Stimulated activated naive B cell treated with anti-CD40 and anti-IgM and Interleukin-4, amounts not matched to agents 10 μg/mL and 1 μg/mL and 100 μg/mL, for 72 hours (primary cell): ENCODE measurements at places on chromosomes 6 and 20.

DNA sequence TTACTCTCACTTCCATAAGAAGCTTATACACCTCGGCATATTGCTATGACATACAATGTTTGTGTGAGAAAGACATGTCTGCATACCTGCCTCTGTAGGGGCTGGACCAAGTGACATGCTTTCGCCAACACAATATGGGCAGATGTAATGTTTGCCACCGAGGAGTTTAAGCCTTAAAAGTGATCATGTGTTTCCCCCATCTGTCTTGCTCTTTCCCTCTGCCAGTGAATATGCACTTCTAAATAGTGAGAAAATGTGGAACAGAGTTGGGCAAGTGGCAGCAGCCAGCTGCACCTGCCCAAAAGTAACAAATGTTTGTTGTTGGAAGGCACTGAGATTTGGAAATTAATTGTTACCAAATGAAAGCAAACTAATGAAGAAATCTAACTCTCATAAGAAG is 274.8 kb upstream of the BTBD3 start:
- no peak for DNase-seq

DNA sequence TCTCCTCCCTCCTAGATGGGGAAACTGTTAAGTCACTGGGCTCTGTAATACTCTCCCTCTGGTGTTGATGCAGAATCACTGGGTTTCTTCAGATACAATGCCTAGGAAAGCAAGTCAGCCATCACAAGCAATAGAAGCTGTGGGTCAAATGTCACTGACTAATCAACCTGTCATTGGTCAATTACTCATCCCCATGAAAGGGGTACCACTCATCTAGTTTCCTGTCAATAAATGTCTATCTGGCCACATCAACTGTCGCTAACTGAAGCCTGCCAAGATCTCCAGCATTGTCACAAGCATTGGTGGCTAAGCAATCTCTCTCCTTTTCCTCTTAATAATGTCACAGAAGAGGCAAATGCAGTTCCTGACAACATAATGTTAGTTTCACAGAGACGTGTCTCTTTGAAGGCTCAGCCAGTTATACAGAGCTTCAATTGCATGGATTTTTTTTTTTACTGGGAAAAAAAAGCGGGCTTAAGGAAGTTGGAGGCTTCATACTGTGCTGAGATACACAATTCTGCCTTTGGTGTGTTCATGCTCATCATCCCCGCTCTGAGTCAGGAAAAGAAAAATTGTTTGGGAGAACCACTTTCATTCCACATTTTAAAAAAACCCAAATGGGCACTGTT is 355.9 kb downstream of the BTBD9 start:
- DNase-seq, result no peak

- no peak for DNase-seq
Observed at GRCh38 chr6:36113703-36114102, 16.6 kb upstream of the MAPK13 start.

GRCh38 chr6:95866732-95867131 is 149.0 kb upstream of the FUT9 start:
- no peak for DNase-seq

DNA sequence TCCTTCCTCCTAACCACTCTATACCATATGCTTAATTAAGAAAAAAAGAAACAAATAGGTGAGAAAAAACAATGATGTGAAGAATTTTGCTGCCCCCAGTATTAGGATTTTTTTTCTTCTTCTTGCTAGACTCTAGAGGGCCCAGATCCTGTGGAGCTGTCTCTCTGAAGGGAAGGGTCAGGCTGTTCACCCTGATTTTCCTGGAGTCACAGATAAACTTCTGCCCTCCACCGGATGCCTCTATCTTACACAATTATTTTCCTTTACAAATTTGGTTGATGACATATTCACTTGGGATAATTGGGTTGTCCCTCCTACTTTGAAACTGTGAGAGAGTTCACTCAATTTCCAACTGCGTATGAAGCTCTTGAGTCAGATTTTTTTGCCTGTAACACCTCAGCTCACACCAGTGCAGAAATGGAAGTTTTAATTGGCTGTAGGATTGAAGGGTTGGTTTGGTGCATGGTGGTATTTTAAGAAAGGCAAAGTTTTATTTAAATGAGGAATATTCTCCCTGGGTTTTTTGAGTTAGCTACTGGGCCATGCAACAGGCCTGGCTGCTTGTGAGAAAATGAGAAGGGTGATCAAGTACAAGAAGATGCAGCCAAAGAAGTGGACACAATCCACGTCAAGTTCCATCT is 73.7 kb upstream of the ESR1 start:
- DNase-seq, result no peak

DNA sequence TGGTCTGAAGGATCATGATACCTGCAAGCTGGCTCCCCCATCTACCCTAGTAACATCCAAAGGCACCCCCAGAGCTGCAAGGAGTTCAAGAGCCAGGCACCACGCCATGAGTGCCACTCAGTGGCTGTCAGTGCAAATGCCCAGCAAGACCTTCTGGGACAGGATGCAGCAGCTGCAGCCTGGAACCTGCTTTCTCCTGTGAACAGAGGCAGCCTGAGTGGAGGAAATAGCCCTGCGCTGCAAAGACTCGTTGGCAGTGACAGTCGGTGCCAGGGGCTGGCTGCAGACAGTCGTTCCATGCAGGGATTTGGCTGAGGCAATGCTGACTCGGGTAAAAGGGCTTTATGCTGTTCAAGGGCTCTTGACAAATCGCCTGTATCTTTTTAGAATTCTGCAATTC is 15.7 kb upstream of the SSTR4 start:
- no peak for DNase-seq

DNA sequence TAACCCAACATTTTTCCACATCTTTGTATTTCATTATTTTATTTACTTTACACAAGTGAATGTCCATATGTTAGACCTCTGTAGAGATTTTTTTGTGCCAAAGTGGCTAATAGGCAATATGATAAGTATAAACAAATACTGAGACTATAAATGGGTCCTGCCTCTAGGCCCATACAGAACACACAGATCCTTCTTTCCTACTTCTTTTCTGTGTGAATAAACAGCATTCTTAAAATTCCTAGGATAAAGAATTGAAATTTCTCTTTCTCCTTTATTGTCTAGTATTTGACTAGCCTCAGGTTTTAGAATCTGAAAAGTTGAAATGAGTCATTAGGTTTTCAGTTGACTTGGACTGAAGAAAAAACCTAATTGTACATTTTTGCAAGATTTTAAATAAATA is 46.3 kb upstream of the HS3ST5 start:
- DNase-seq, result no peak

DNA sequence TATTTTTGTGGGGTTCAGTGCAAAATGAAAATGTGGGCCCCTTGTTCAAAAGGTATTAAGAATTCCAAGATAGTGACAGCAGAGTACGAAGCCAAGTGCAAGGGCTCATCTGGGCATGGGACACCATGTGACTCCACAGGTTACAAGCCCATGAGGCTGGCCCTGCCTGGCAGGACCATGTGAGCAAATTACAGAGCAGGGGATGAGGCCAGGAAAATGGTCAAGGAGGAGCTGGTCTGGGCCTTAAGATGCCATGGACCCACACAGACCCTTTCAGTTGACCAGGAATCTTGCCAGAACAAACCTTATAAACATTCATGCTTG is 86.9 kb downstream of the SNX5 start:
- DNase-seq, result no peak

- DNase-seq, result no peak
Observed at GRCh38 chr6:57033228-57033627, 13.3 kb upstream of the KIAA1586 start.

DNA sequence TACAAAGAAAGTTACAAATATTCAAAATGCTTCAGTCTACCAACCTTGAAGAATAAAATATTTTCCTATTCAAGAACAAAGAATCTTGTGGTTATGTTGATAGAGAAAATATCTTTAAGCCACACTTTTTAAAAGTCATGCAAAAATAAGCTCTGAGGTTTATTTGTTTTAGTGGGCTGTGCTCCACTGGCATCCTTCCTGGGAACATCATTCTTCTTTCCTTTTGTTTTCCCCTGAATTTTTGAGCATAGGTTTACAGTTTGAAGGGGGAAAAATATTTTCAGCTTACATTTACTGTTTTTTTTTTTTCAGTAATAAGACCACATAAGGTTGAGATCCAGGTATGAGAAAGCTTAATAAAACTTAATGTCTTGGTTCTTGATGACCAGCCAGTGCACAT is 72.0 kb upstream of the BACH2 start:
- DNase-seq, result no peak

- DNase-seq, result peak; percentile 27
Observed at GRCh38 chr20:36085686-36086267, 68.8 kb upstream of the EPB41L1 start.
